ENCODE measurements at places on chromosomes 4 and X.

DNA sequence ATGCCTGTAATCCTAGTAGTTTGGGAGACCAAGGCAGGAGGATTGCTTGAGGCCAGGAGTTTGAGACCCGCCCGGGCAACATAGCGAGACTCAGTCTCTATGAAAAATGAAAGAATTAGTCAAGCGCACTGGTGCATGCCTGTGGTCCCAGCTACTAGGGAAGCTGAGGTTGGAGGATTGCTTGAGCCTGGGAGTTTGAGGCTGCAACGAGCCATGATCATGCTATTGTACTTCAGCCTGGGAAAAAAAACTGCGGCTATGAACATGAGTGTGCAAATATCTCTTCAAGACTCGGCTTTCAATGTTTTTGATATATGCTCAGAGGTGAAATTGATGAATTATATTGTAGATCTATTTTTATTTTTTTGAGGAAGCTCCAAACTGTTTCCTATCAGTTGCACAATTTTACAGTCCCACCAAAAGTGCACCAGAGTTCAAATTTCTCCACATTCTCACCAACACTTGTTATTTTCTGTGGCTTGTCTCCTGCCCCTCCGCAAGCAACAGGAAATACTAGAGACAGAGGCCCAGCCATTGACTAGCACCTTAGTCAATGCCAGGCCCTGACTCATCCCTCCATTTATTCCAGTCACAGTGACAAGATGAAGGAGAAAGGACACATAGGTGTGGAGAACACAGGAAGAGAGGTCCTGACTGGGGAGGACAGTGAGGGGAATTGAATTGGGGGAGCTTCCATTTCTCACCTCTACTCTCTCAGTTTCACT, 33.1 kb upstream of the ZNF41 start:
- DNase-seq: no peak

- DNase-seq: no peak
Measured at GRCh38 chrX:103941201-103941975, 21.0 kb upstream of the TMSB15B start.

DNA sequence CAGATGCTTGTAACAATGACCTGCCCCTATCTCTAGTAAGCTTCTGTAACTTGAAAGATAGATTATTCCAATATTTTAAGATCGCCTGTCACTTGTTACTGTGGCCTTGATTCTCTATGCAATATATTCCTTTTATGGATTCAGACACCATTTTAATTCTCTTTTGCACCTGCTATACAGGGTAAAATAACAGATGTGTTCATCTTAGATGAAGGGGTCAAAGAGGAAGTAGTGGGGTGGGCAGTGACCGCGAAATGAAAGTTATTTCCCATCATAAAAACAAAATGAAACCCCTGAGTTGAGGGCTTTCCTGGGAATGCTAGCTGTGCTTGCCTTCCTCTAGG, 175.9 kb downstream of the TSPAN5 start:
- DNase-seq: no peak

DNA sequence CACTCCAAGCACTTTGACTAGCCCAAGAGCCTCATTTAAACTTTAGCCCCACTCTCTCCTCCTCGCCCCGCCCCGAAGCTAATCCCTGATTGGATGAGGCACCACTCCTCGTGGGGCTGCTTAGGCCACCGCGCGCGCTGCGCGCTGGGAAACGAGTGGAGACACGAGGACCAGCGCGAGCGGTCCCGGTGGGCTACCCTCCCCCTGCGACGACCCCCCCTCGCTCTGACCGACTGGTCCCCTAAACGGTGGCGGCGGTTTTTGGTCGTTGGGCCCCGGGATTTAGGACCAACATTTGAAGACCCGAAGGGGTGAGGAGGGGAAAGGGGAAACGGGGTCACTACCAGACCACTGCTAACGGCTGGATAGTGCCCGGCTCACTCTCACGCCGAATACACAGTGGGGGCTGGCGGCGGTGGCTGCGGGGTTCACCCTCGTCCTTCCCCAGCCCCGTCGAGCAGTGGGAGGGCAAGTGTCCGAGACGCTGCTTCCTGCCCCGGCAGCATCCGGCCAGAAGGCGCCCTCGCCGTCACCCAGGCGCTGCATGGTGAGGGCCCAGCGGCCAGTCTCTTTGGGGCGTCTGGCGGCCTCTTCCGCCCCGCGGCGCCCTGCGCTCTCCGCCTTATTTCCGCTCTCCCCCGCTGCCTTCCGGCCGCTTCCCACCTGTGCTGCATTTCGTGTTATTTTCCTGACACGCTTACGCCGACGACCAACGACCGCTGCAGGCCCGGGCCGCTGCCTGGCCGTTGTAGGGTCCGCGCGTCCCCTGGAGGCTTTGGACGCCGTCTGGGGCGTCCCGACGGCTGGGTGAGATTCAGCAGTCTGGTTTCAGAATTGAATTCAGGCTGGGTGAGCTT, at the start of gene RBM46:
RBM46 (plus strand) TSS at position 147 of the 857 bp plus-strand sequence. CDS start 15,481 bp downstream, outside the sequence.
- DNase-seq: no peak

- no peak for DNase-seq
Measured at GRCh38 chr4:61985426-61985825, 785.3 kb downstream of the ADGRL3 start.

- no peak for DNase-seq
Measured at GRCh38 chr4:107044170-107044569, 8.1 kb upstream of the DKK2 start.

DNA sequence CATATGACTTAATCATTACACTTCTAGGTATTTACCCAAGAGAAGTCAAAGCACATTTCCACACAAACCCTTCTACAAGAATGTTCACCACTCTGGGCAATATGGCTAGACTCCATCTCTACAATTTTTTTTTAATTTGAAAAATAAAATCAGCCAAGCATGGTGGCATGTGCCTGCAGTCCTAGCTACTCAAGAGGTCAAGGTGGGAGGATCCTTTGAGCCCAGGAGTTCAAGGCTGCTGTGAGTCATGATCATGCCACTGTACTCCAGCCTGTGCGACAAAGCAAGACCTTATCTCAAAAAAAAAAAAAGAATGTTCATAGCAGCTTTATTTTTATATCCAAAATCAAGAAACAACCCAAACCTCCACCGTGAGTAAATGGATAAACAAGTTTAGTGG, 70.3 kb upstream of the MBNL3 start:
- no peak for DNase-seq

DNA sequence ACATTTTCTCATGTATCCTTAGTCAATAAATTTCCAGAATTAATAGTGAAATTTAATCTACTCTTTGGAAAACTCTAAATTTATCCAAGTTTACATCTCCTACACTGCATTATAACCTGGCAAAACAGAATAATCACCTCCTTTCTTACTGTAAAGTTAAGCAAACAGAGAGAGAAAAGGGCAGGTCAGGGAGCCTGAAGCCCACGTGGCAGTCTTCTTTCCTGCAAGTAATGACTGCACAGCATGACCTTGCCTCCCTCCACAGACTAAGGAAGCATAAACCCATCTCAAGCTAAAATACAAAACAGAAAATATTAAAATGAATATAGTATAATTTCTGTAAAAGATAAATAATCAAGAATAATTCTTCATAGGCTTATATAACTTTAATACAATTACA, 1153.0 kb downstream of the C4orf33 start:
- no peak for DNase-seq

DNA sequence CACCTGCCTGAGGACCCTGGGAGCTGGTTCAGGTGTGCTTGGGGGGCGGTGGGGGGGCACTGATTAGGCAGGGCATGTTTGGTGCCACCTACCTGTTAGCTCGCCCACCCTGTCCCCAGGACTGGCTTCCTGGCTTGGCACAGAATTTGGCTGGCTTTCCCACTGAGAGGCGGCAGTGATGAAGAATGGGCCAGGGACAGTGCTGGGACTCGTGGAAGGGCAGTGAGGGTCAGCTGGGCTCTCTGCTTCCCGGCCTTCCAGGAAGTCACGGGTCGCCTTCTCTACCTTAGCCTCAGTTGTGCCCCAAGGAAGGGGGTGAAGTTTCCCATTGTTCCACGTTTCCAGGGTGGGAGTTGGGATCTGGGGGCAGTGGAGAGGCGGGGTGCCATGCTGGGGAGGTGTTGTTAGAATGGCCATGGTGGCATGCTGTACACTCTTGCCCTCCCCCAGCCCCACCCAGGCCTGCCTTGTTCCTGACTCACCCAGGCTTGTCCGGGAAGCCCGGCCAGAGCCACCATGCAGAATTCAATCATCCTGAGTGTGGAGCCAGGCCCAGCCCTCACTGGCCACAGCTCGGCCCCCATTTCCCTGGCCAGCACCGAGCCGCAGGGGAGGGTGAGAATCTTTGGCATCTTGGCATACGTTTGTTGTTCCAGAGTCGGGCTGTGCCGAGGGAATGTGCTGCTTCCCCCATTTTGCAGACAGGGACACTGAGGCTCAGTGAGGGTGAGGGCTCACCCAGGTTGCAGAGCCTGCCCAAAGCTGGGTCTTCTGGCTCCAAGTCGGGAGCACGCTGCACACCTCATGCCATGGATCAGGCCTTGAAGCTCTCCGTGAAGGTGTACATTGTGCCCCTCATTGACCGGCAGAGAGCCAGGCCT, 21.9 kb upstream of the GPR78 start:
- no peak for DNase-seq

DNA sequence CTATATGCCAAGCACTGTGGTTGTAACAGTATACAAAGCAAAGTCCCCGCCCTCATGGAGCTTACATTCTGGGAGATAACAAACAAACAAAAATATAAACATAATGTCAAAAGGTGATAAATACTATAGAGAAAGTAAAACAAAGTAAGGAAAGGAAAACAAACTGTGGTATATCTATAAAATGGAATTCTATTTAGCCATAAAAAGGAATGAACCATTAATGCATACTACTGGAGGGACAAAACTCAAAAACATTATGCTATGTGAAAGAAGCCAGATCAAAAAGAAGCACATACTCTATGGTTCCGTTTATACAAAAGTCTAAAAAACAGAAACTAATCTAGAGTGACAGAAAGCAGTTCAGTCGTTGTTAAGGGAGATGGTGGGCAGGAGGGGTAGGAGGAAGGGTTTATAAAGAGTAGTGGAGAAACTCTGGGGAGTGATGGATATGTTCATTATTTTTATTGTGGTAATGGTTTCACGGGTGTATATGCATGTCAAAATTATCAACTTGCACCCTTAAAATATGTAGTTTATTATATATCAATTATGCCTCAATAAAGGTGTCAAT, 31.5 kb downstream of the GPC3 start:
- DNase-seq: no peak

DNA sequence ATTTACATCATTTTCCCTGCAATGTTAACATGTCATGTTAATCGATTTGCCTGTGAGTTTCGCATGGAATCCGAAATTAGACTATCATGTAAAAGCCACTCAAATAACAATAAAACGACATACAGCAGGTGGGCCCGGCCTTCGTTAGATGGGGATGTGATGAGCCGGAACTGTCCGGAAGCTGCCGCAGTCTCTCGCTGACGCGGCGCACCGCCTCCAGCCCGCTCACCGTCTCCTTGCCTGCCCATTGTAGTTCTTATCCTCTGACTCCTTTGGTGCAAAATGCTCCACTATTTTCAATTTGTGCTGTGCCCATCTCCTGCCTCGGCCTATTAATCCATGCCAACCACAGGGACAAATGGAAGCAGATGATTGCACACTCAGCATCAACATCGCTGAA, 877.5 kb upstream of the TENM3 start:
- DNase-seq: no peak

GRCh38 chrX:125175991-125176584, 143.6 kb upstream of the TEX13C start:
- DNase-seq: no peak

DNA sequence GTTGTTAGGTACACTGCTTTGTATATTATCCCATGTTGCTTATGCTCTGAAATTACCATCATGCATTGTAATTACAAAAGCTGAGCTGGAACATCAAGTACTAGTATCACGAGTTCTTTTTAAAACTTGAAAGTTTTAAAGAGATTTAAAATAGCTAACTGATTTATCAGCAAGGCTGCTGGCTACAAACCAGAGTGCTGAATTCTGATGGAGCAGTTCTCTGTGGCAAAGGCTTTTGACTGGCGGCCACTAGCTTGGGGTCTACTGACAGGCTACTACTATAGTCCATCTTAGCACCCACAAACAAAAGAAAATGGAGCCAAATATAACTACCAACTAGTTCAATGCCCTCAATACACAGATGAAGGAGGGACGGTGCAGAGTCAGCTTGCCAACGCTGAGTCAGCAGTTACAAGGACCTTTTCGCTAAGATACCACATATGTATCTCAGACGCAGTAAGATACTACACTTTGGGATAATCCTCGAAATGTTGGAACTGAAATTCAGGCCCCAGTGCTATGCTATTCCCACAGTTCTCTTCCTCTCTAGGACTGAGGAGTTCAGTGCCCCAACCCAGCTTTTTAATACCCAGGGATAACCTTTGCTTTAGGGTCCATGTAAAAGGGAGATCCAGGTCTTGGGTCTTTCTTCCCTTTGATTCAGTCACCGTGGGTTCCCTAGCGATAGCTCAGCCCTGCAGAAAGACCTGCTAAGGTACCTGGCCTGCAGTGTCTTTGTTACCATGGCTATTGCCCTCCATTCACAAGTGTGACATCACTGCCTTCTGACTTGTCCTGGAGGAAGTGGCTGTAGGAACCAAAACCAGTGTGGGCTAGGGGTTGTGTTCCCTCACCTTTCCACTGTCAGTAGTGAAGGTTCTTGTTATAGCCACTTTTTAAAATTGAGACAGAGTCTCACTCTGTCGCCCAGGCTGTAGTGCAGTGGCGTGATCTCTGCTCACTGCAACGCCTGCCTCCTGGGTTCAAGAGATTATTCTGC, 22.8 kb downstream of the MFAP3L start:
- DNase-seq: no peak

GRCh38 chr4:55458611-55459010, 62.9 kb downstream of the TMEM165 start:
- DNase-seq: no peak

DNA sequence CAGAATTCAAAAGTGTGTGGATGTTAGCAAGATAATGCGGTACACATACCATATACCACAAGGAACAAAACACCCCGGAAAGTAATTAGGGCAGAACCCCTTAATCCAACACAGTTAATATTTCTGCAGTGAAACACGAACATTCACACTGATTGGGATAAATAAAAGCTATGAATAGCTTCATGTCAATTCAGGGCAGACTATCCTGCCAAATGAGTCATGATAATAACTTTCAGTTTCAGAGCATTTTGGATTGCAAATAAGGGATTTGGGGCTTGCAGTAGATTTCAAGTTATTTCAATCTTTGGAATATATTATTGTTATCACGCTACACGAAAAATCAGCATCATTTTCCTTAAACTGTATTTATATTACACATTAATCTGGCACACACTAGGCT, 24.3 kb downstream of the IRF2 start:
- DNase-seq: no peak

GRCh38 chr4:4490041-4490440, 51.8 kb downstream of the STX18 start:
- DNase-seq: no peak

- DNase-seq: no peak
Measured at GRCh38 chr4:71217688-71218087, 121.1 kb upstream of the SLC4A4 start.

GRCh38 chrX:71492231-71493065, 40.5 kb upstream of the OGT start:
- DNase-seq: peak; percentile 56

DNA sequence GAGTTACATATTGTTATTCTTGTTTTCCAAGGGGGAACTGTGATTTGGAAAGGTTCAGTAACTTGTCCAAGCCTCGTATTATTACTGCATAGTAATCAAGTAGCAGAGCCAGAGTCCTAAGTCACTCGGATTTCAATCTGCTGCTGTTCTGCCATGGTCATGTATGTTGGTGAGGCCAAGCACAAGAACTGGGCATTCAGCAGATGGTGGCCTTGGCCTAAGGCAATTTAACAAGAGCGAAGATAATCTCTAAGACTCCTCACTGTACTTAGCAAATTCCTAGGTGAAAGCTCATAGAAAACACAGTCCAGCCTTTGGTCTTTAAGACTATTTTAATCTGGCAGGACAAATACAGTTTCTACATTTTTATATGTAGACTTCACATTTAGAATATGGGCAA, 64.8 kb downstream of the NDST3 start:
- DNase-seq: no peak
